Left kidney (tissue), 8 donors: ENCODE measurements at places on chromosomes 16 and 17.

DNA sequence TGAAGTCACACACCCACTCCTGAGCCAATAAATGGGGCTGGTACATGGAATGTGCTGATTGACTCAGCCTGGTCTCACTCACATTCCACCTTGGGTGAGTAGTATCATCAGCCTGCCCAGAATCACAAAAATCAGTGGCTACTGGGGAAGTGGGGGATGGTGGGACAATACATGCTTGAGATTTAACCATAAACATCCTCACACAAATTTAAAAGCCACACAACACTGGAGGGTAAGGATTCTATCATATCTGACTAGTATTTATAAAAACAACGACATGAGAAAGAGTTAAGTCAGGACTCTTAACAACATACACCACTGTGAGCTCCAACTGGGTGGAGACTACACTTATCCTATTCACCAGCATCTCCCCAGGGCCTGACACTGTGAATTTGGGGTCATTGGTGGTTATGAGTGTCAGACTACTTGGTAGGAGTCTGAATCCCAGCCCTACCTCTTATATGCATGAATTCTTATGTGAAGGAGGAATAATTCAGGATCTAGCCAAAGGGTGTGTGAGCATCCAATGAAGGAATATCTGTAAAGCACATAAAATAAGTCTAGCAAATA is 26.0 kb upstream of the IRX6 start:
- DNase-seq = no peak

DNA sequence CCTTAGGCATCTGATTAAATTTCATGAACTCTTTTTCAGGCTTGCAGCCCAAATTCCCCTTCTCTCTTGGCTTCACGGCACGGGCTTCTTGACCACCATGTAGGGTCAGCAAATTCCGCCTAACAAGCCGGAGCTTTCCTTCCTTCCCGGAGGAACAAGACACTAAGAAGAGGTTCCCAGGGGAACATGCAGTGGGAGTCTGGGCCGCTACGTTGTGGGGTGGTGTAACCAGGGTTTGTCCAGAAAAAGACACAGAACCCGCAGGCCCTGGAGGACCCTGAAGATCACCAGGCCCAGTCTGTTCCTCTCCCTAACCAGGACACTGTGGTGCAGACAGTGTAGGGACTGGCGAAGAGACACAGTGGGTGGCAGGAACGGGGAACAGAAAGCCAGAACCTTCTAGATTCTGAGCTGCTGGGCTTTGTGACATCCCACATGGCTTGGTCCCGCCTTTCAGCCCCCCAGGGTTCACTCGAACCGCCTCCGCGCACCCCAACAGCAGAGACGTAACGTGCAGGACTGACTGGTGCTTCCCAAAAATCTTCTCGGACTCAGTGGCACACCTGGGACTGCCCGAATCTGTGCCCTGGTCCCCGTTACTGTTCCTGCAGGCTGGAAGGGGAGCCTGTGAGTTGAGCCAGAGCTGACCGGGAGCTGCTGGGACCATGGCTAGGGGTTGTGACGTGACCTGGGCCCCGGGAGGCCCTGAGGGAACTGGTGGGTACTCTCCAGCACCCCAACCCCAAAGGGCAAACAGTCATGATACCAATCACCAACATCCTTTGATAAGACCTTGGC is 55.2 kb downstream of the TBC1D16 start:
- no peak for DNase-seq

DNA sequence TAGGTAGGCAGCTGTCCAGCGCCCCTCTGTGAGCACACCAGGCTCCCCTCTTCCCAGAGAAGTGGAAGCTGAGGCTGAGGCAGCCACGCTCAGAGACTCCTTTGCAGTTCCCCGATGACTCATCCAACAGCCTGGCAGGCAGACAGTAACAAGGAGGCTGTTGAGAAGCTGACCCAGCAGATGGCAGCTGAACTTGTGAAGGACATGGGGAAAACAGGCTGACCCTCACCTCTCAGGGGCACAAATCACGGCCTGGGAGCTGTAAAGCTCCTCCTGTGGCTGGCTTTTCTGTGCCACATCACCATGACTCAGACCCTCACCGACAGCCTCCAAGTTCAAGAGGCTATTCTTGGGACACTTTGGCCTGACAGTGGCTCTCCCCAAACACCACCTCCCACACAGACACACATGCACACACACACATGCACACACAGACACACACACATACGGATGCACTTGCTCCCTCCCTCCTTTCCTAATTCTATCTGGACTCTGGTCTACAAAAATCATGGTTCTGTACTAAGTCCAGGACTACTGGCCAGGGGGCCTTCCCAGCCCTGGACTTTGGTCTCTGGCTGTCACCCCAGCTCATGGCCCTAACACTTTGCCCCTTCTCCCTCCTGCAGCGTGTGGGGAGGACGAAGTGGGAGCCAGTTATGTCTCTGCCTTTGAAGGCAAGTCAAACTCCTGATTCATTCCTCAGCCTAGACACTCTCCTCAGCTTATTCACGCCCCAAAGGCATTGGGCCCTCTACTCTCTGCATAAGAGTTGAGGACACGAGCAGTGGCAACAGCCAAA is 23.2 kb downstream of the MAP3K14 start:
- no peak for DNase-seq

DNA sequence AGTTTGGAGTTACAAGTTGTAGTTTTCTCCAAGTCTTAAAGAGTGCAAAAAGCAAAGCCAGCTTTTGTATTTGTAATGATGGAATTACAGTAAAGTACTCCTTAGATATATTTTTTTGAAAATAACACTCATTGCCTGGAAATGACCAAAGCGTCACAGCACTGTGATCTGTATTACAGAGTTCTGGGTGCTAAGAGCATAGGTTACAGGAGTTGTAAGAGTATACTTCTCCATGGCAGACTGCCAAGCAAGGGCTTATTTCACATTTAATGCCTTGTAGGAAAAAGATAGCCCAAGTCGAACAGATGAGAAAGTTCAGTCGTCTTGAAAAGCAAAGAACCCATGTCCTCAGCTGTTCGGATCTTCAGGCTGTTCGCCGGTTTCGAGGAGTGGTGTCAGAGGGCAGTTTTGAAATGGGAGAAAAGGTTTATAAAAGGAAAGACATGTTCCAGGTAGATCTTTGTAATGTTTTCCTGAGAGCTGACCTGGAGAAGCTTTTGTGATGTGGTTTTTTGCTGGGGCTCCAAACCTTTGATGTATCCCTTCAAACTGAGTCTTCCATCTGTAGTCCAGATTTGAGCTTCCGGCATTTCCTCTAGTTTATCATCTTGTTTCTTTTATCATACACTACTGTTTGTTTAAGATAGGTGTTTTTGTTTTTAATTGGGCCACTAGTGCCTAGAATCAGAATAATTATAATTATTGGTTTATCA is 41.3 kb downstream of the ERCC4 start:
- DNase-seq = peak; percentile 66
